ENCODE measurements at places on chromosomes 16 and 17. TPM values are rescaled to one million over a fixed set of nuclear protein-coding genes. Genes with fewer than 3 reads are reported as not detected.

MAF gene
- 103 TPM for polyA plus RNA-seq

SCIMP gene
- polyA plus RNA-seq = 2.0 TPM

PHKB gene
- polyA plus RNA-seq = 76.5 TPM

MT1M gene
- 0.29 TPM for polyA plus RNA-seq

ETV4 gene
- polyA plus RNA-seq = 8.2 TPM

CA7 gene
- polyA plus RNA-seq = not detected

TBX4 gene
- 176 TPM for polyA plus RNA-seq

CPNE7 gene
- 0.26 TPM for polyA plus RNA-seq

YBX2 gene
- polyA plus RNA-seq = 1.5 TPM

FSCN2 gene
- 1.6 TPM for polyA plus RNA-seq

CX3CL1 gene
- polyA plus RNA-seq = 11.7 TPM

IGF2BP1 gene
- 31.1 TPM for polyA plus RNA-seq

SLC38A8 gene
- polyA plus RNA-seq = not detected

FAM83G gene
- 3.5 TPM for polyA plus RNA-seq

DHX58 gene
- polyA plus RNA-seq = 16.9 TPM

TEKT5 gene
- 0.65 TPM for polyA plus RNA-seq

SHCBP1 gene
- polyA plus RNA-seq = 8.1 TPM

NATD1 gene
- polyA plus RNA-seq = 7.0 TPM

HS3ST4 gene
- polyA plus RNA-seq = not detected

CNGB1 gene
- 0.14 TPM for polyA plus RNA-seq

TBC1D26 gene
- polyA plus RNA-seq = 0.64 TPM

CCL7 gene
- not detected for polyA plus RNA-seq

ITGA2B gene
- 9.7 TPM for polyA plus RNA-seq

ASPHD1 gene
- polyA plus RNA-seq = 0.66 TPM

FBXL16 gene
- polyA plus RNA-seq = 0.49 TPM

CACNG3 gene
- polyA plus RNA-seq = 0.09 TPM

MILR1 gene
- 4.4 TPM for polyA plus RNA-seq

HID1 gene
- 58.9 TPM for polyA plus RNA-seq

ITGAL gene
- 5.8 TPM for polyA plus RNA-seq

CYBA gene
- 61.9 TPM for polyA plus RNA-seq

CHMP6 gene
- 29.6 TPM for polyA plus RNA-seq

TIMP2 gene
- polyA plus RNA-seq = 196 TPM

ATP2C2 gene
- polyA plus RNA-seq = 15.2 TPM

KRTAP1-5 gene
- not detected for polyA plus RNA-seq

TAC4 gene
- 1.1 TPM for polyA plus RNA-seq

TPSB2 gene
- not detected for polyA plus RNA-seq

MED1 gene
- polyA plus RNA-seq = 63.2 TPM

PYDC1 gene
- not detected for polyA plus RNA-seq

KCNJ16 gene
- 0.64 TPM for polyA plus RNA-seq

CFDP1 gene
- polyA plus RNA-seq = 151 TPM

MYADML2 gene
- polyA plus RNA-seq = 0.08 TPM

GRAP gene
- polyA plus RNA-seq = 11.9 TPM

OR1A1 gene
- 0.15 TPM for polyA plus RNA-seq

KRT32 gene
- polyA plus RNA-seq = not detected

EVPLL gene
- polyA plus RNA-seq = 0.77 TPM

HBA2 gene
- 1,447 TPM for polyA plus RNA-seq

ITPRIPL2 gene
- 32.1 TPM for polyA plus RNA-seq

PDF gene
- 5.1 TPM for polyA plus RNA-seq

EFTUD2 gene
- 100.0 TPM for polyA plus RNA-seq

NEURL4 gene
- 29.3 TPM for polyA plus RNA-seq

DUSP14 gene
- polyA plus RNA-seq = 6.8 TPM

All from left lung (tissue), 14 donors.